Mesothelial cell of epicardium (in vitro differentiated cells): ENCODE measurements at places on chromosomes 5 and 9. TPM values are rescaled to one million over a fixed set of nuclear protein-coding genes. Genes with fewer than 3 reads are reported as not detected.

PCDHA9 gene
- total RNA-seq = 3.1 to 4.0 TPM (median 3.4 TPM) in 3 replicates

DNA sequence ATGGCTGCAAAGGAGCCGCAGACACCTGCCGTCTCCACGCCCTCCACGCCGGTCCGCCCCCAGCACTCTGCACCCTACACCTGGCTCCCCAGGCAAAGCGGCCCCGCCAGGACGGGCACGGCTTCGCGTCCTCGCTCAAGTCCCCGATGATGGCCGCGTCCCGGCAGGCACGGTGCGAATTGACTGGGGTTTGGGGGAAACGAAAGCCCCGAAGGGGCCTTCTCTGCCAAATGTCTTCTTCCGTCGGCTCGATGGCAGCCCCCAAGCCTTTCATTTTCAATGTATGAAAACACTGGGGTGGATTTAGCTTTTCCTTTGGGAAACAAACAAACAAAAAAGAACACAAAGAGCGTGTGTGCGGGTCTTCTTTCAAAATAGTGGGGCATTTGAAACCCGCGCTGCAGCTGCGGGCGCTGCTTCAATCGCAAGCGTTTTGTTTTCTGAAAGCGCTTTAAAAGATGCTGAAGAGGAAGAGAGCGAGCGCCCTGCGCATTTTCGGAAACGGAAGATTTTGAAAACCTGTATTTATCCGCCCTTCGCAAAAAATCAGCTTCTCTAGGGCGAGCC lies 160.0 kb downstream of the RMI1 start:
- DNase-seq = no peak

DNA sequence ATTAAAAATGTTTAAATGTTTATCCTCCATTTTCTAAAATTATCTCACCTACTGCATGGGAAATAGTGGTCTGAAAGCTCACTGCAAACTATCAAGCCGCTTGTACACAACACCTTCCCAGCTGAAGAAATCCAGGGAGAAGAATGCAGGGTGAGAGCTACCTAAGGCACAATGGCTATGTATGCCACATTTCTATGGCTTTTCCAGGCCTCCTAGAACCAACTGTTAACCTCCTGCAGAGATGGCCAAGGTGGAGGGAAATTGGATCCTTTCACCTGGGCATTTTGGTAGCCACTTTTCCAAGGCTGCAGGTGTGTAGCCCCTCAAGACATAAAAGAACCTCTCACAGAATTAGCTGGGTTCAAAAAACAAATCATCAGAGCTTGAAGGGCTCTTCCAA lies 286.4 kb downstream of the EBF1 start:
- no peak for DNase-seq

- DNase-seq = no peak
Observed at GRCh38 chr9:4137234-4137633, 162.6 kb downstream of the GLIS3 start.

GRCh38 chr5:145991044-145991575 lies 54.7 kb downstream of the SH3RF2 start:
- no peak for DNase-seq

GRCh38 chr5:176851871-176852658 lies 41.7 kb downstream of the UNC5A start:
- no peak for DNase-seq

- no peak for DNase-seq
Observed at GRCh38 chr5:56514245-56514644, 281.1 kb upstream of the ANKRD55 start.

GRCh38 chr9:114225561-114226212 lies 70.3 kb downstream of the COL27A1 start:
- DNase-seq = no peak

DNA sequence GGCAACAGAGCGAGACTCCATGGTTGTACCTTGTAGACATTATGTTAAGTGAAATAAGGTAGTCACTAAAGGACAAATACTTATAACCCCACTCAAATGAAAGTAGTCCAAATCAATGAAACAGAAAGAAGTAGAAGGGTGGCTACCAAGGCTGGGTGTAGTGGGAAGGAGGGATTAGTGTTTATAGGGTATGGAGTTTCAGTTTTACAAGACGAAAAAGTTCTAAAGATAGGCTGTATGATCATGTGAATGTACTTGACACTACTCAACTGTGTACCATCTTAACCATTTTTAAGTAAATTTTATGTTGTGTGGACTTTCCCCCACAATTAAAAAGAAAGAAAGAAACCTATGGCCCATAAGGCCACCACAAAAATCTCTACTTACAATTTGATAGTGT lies 32.2 kb downstream of the ALDH7A1 start:
- no peak for DNase-seq

- DNase-seq = no peak
Observed at GRCh38 chr9:94449486-94449885, 105.4 kb upstream of the PCAT7 start.

DNA sequence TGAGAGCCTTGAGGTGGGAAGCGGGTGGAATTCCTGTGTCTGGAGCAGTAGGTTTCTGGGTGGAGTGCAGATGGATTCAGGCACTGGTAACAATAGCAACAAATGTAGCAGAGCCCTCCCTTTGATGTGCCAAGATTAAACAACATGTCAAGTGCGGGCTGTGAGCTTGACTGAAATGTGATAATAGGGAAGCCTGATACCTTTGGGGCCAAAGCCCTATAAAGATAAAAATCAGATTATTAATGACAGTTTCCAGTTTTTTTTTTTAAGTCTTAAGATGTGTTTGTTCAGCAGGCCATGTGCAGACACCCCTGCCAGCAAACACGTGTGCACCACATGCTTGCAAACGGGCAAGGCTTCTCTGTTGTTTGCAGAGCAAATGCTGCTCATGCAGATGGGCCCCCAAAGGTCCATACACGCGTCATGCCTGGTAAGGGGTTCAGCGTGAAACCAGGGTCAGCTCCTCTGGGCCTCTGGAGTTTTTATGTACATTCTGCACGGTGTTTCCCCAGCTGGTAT lies 193.2 kb downstream of the GADD45G start:
- no peak for DNase-seq

- DNase-seq = no peak
Observed at GRCh38 chr9:100303747-100304146, 49.0 kb downstream of the TEX10 start.

GRCh38 chr5:124372457-124372856 lies 374.0 kb downstream of the ZNF608 start:
- no peak for DNase-seq

DNA sequence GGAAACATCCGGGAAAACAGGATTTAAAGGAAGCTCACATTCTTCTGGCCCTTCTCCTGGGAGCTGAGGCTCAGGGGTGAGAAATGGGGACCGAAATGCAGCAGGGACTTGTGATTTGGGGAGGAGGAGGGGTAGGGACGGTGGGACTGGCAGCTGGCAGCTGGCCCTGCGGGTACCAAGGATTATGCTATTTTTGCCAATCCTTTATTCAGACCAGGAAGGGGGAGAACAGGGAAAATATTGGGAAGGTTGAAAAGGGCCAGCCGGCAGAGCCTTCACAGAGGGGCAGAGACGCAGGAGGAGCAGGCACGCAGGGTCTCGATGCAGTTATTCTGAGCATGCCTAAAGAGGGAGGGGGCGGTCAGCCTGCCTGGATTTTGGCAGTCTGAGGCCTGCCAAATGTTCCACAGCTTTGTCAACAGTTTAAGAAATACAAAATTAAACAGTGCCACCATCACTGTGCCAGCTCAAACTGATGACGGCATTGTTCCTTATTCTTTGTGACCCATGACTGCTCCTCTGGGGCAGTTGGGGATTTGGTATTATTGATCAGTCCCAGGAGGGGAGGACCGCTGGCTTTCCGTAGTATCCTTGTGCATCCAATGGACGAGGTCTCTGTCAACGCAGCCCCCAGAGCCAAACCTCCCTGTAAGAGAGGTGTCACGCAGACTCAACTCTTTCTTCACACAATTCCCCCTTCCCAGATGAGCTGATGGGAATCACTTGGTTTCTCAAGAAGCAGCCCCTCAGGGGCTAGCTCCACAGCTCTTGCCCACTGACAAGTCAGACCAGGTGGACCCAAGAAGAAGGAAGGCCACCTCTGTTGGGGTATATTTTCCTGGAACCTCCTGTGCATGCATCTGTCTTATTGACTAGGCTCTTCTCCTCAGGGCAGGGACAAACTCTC lies 553.3 kb downstream of the BNC2 start:
- no peak for DNase-seq

DNA sequence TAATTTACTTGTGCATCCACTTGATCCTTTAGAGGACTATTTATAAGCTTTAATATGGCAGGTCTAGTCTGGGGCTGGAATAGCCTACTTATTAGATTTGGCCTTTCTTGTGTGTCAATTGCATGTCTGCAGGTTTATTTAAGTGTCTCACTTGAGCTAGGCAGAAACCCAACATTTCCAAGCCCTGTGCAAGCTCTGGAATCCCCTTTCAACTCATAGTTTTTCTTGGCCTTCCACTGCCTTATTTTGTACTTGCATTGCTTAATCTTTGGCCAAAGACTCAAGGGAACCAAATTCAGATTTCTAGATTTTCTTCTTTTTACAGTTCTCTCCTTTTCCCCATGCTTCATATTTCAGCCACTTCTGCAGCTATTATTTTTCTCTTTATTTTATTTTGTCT lies 102.4 kb upstream of the RFX3 start:
- no peak for DNase-seq
